ENCODE measurements at places on chromosomes 4 and X.

- no peak for DNase-seq
These were observed 93.9 kb upstream of the JADE1 start for GRCh38 chr4:128715616-128716015.

DNA sequence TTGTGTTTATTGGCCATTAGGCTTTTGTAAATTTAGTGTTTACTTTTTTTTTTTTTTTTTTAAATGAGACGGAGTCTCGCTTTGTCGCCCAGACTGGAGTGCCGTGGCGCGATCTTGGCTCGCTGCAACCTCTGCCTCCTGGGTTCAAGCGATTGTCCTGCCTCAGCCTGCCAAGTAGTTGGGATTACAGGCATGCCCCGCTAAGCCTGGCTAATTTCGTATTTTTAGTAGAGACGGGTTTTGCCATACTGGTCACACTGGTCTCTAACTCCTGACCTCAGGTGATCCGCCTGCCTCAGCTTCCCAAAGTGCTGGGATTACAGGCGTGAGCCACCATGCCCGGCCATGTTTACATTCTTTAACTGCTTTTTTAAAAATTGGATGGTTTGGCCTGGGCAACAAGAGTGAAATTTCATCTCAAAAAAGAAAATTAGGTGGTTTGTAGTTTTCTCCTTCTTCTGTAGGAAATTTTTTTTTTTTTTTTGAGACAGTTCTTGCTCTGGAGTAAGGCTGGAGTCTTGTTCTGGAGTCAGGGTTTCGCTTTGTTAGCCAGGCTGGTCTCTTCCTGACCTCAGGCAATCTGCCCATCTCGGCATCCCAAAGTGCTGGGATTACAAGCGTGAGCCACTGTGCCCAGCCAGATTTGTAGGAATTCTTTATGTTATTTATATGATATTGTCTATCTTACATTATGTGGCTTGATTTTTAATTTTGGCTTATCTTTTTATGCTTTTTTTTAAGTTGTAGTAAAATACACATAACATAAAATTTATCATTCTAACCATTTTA, 15.1 kb downstream of the UBE2K start:
- no peak for DNase-seq

GRCh38 chr4:139887376-139887802, 221.8 kb downstream of the MGST2 start:
- DNase-seq, result no peak

GRCh38 chrX:130267956-130268448, 697 bp downstream of the ZNF280C start:
- DNase-seq, result no peak

DNA sequence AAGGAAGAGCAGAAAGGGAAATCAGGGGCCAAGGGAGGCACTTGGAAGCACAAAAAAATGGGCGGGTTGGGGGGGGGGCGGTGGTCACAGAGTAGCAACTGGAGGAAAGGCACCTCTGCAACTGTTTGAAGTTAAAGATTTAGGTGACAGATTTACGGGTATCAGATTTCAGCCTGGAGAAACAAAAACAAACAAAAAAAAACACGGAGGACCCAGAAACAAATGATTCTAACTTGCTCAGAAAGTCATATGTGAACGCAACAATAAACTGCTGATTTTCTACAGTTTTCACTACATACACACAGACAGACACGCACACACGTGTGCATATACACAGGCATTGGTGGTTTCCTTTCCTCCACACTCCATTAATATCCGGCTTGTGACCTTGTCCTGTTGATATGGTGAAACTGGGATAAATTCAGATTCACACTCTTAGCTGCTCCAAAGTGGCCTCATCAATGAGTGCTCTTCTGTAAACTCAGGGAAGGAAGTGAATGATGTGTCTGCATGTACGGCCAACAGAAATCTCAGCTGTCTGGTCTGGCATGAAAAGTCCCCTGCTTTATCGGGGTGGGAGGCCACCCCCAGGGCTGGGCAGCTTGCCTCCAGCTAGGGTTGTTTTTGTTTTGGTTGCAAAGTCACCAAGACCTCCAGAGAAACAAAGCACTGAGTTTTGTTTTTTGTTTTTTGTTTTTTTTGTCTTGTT, 54.3 kb downstream of the CHST7 start:
- no peak for DNase-seq

GRCh38 chrX:112067601-112068000, 15.0 kb downstream of the TRPC5 start:
- no peak for DNase-seq

- DNase-seq, result no peak
These were observed 2412.8 kb downstream of the ARAP2 start for GRCh38 chr4:33831442-33832066.

- DNase-seq, result no peak
These were observed 1757.3 kb downstream of the PCDH7 start for GRCh38 chr4:32477518-32477917.

GRCh38 chr4:24598025-24598424, 13.7 kb upstream of the DHX15 start:
- DNase-seq, result no peak

- DNase-seq, result no peak
These were observed 26.7 kb downstream of the FAM156B start for GRCh38 chrX:52923781-52924241.

DNA sequence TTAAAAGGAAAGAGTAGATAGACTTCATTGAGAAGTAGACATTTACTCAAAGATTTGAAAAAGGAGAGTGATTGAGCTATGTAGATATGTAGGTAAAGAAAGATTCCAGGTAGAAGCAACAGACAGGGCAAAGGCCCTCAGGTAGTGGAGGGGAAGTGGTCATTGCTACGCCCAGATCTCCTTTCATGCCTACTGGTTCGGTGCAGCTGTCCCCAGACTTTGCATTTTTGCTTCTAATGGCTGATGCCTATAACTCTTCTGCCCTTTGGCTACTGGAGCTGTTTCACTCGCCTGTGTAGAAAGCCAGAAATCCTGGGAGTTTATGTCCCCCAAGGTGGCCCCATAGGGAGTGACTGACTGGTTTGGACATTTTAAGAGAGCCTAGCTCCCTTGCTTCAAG, 16.9 kb upstream of the ARMCX2 start:
- no peak for DNase-seq
